ENCODE measurements at places on chromosomes 5 and 9.

DNA sequence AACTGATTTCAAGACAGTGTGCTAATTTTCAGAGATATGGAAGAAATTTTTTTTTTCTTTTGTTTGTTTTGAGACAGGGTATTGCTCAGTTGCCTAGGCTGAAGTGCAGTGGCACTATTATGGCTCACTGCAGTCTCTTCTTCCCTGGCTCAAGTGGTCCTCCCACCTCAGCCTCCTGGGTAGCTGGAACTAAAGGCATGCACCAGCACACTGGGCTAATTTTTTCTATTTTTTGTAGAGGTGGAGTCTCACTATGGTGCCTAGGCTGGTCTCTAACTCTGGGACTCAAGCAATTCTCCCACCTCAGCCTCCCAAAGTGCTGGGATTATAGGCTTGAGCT is 9.9 kb upstream of the TEX48 start:
- no peak for DNase-seq

DNA sequence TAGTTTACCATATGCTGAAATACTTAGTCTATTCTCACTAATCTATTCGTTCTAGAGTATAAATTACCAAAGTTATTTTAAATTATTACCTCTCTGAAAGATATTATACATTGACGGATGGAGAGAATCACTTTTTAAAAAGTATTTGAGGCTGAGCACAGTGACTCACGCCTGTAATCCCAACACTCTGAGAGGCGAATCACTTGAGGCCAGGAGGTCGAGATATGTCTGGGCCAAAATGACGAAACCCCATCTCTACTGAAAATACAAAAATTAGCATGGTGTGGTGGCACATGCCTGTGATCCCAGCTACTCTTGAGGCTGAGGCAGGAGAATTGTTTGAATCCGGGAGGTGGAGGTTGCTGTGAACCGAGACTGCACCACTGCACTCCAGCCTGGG is 64.0 kb upstream of the SPATA31C2 start:
- no peak for DNase-seq

DNA sequence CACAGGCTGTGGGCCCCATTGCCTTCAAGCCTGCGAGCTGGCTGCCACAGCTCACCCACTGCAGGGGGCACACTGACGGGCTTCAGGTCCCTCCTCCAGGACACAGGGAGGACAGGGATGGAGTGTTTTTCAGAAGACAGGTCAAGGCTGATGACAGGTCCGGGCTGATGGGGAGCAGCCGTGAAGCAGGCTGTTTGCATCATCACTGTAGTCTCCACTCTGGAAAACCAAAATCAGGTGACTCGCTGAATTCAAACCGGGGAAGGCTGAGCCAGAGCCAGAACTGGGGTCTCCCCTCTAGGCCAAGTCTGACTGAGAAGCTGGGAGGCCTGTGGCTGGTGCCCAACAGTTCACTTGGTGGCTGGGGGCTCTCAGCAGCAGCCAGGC is 48.5 kb downstream of the OLFM1 start:
- no peak for DNase-seq

GRCh38 chr5:79954620-79955019 is 36.4 kb downstream of the MTX3 start:
- no peak for DNase-seq

- DNase-seq: no peak
Observed at GRCh38 chr9:16206518-16206917, 653.7 kb downstream of the CCDC171 start.

GRCh38 chr9:2459756-2460155 is 161.8 kb upstream of the VLDLR start:
- no peak for DNase-seq

DNA sequence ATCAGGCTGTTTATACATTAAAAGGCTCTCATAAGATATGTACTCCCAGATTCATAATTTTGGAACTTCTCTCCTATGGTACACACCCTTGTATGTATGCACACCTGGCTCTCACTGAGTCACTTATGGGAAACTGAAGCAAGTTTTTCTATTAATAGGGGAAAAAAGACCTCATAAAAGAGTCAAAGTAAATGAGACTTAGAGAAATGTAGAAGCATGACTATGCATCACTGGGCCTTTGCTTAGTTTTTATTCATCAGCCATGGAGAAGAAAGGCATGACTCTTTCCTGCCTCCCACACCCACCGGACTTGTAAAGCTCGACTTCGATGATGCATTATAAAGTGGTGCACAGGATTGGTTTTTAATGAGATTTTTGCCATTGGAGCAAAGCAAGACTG is 28.2 kb downstream of the MTAP start:
- no peak for DNase-seq

DNA sequence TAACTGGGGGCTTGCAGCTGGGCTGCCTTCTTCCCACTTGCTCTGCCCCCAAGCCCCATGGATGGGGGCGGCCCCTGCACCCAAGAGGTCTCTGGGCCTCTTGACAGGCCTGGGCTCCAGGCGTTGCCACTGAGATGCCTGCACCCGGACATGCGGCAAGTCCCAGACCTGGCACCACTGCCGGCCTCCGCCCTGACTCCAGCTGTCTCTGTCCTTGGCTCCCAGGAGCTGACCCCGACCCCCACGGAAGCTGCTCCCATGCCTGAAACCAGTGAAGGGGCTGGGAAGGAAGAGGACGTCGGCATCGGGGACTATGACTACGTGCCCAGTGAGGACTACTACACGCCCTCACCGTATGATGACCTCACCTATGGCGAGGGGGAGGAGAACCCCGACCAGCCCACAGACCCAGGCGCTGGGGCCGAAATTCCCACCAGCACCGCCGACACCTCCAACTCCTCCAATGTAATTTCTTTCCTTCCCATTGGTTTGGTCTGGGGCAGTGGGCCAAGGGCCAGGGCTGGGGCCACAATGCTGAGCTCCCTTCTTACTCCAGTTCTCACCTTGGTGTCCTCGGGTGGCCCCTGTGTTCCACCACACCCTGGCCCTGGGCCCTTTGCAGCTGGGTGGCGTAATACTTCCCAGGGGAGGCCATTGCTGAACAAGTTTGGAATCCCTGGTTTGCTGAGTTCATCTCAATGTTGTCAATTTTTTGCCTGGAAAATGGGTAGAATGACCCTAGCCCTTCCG is 88.6 kb downstream of the COL5A1 start:
- no peak for DNase-seq

DNA sequence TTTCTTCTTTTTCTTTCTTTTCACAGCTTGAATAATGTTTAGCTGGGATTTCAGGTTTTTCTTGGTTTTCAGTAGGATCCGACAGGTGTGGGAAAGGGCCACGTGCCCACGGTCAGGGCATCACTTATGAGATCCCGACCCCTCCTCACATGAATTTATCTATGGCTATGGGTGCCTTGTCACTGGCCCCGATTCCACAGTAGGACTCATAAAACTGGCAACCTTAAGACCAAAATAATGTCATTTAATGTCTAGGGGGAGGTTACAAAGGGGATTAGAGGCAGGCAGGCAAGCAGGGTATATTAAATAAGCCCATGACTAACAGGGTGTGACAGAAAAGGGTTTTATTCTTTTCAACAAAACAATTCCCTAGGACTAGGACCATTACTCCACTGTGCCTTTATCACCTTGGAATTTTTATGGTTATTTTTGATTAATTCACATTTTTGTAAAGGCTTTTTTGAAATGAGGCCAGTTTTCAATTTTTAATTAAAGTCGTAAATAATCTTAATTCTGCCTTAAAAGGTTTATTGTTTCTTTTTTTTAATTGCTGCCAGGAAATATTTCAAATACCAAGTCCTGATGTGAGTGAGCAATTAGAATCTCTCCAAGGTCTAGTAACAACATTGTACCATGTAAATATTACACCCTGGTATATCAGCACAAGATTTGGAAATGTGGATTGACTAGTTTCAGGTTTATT is 370.4 kb downstream of the GLIS3 start:
- DNase-seq: no peak

DNA sequence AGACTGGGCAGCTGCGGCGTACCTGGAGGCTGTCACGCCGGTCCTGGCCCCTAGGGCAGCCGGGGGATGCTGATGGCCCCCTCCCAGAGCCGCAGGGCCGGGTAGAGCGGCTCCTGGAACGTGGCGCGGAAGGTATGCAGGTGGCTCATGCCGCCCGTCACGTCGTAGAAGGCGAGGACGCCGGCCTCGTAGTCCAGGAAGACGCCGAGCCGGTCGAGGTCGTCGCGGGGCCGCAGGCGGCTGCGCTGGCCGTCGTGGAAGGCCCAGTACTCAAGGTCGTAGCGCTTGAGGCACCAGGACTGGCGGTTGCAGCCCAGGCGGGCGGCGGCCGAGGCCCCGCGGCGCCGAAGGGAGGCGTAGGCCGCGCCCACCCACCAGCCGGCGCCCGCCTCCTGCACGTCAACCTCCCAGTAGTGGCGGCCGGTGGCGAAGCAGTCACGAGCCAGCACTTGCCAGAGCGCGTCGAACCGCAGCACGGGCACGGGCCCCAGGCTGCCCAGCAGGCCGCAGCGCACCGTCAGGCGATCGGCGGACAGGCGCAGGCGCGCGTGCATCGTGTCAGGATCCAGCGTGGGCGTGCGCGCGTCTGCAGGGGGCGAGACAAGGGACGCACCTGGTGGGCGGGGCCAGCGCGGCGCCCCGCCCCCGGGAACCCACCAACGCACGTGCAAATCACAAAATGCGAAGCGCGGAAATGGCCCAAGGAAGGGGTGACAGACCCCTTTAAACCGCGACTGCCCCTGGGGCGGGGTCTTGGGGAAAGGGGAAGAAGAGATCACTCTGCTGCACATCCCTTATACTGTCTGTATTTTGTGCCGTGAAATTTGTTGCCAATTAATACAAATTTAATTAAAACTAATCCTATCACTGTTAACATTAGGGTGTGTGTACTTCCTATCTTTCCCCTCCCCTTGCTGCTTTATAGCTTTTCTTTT is 31.2 kb downstream of the NANS start:
- DNase-seq: peak; percentile 77

GRCh38 chr9:3371842-3372241 is 154.0 kb downstream of the RFX3 start:
- DNase-seq: no peak

GRCh38 chr5:6365142-6365976 is 13.0 kb downstream of the MED10 start:
- no peak for DNase-seq

DNA sequence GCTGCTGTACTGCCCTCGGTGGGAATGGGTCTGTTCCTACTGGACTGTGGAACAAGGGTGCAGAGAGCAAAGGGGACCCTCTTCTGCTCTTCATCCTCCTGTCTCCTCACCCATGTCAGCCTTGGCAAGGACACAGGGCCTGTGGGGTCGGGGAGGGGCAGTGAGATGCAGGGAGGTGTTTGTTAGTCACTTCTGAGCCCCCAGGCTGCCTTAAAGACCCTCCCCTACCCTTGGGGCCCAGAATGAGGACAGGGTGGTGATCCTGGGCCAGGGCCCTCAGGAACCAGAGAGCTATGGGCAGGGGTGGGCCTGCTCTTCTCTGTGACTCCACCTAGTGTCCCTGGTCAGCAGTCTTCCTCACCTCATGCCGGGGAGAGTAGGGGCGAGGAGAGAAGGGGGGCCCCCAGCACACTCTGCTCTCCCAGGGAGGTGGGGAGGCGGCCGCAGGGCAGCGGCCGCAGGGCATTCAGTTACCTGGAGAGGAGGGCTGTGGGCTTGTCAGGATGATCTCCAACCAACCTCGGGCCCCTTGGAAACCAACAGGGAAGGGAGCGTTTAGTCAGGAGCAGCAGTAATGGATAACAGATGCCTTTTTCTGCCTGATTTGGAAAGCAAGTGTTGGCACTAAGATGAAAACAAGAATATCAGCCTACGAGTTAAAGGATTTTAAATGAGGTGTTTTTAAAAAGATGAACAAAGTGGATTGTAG is 62.0 kb upstream of the GARNL3 start:
- DNase-seq: no peak

GRCh38 chr9:3664044-3664443 is 138.2 kb upstream of the RFX3 start:
- DNase-seq: no peak

DNA sequence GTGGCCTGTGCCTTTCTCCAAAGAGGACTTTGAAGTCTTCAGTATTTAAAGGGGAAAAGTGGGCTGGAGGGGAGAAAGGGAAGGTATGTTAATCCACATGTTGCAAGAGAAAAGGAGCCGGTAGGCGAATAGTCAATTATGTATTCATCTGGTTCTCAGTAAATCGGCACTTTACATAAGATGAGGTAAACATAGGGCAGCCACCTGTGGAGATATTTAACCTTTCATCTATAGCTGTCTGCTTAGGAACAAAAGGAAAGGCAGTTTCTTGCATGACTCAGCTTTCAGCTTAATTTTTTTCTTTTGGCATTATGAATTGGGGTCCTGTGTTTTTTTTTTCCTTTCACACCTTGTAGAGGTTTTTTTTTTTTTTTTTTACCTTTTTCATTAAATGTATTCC is 42.2 kb downstream of the FGD3 start:
- DNase-seq: no peak
